ENCODE measurements at places on chromosomes 1 and 21.

DNA sequence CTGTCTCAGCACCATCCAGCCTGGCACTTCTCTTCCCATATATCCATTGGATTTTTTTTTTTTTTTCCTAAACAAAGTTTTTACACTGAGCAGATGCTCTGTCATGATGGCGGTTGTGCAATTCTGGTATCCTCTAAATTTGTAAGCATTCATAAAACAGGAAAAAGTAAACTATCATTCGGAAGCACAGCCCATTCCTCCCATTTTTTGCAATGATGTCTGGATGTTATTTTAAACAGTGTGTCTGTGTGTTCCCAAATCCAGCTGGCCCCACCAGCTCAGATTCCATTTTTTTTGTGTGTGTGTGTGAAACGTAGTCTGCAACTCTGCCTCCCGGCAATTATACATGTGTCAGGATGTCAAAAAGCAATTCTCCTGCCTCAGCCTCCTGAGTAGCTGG is 33.5 kb downstream of the PDPN start:
- H3K27me3 ChIP-seq, result peaks cover 23% of the 10 kb centered on the region
- H3K27ac ChIP-seq, result no peak overlapping the region
- no peaks in the 10 kb centered on the region for H3K4me1 ChIP-seq
- no peak overlapping the region for H3K4me3 ChIP-seq
- H3K36me3 ChIP-seq, result no peaks in the 10 kb centered on the region
- no peak for DNase-seq

GRCh38 chr1:68377098-68377497 is 72.7 kb downstream of the RPE65 start:
- H3K27me3 ChIP-seq, result no peaks in the 10 kb centered on the region
- H3K4me1 ChIP-seq, result no peaks in the 10 kb centered on the region
- no peak overlapping the region for H3K4me3 ChIP-seq
- DNase-seq, result no peak
- no peaks in the 10 kb centered on the region for H3K36me3 ChIP-seq

- peaks cover 13% of the 10 kb centered on the region for H3K27me3 ChIP-seq
- H3K4me1 ChIP-seq, result no peaks in the 10 kb centered on the region
- H3K36me3 ChIP-seq, result no peaks in the 10 kb centered on the region
These were observed 32.5 kb upstream of the VASH2 start for GRCh38 chr1:212917858-212918257.

DNA sequence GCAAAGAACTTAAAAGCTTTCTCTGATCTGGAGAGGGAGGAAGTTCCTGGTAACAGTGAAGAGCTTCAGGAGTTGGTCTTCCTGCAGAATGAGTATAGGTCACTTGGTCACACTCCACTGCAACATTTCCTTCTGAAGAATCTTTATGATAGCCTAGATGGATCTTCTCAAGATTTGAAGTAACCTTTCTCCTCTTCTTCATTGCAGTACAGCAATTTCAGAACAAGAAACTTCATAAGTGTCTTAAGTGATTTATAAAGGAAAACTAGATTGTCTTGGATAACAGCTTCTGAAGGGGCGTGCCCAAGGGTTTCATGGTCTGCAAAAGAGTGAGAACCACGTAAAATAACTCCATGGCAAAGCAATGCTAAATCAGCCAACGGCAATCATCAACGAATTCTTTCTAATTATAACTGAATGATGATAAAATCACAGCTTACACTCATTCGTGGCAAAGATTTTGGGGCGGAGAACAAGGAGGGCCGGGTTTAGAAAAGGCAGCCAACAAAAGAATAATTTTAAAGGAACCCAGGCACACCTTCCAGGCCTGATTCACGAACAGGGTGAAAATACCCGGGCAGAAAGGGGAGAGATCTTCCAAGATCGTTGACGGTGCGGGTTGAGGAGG is 53.9 kb upstream of the ASPM start:
- no peak for DNase-seq
- peaks cover 8% of the 10 kb centered on the region for H3K36me3 ChIP-seq
- peak overlapping the region; percentile 95 for H3K4me3 ChIP-seq
- peak overlapping the region; percentile 99 for H3K27ac ChIP-seq
- no peaks in the 10 kb centered on the region for H3K27me3 ChIP-seq

DNA sequence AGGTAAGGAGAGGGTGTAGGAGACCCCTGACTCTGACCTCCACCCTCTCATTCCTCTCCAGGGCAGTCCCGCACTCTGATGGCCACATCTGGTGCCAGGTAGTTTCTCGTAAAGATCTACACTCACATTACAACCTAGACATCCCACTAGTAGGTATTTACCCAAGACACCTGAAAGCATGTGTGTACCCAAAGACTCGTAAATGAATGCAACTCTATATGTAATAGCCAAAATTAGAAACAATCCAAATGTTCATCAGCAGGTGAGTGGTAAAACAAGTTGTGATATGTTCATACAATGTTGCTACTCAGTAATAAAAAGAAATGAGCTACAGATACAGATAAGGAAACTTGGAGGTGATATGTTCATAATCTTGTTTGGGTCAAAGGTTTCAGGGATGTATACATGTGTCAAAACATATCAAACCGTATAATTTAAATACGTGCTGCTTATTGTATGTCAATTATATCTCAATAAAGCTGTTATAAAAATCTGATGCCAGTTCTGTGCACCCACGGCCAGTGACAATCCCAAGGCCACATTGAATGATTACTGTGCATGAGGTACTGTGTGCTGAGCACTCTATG is 37.8 kb upstream of the SLC2A1 start:
- no peaks in the 10 kb centered on the region for H3K36me3 ChIP-seq
- H3K4me3 ChIP-seq, result no peak overlapping the region
- no peak for DNase-seq
- H3K27me3 ChIP-seq, result no peaks in the 10 kb centered on the region
- H3K4me1 ChIP-seq, result no peaks in the 10 kb centered on the region

DNA sequence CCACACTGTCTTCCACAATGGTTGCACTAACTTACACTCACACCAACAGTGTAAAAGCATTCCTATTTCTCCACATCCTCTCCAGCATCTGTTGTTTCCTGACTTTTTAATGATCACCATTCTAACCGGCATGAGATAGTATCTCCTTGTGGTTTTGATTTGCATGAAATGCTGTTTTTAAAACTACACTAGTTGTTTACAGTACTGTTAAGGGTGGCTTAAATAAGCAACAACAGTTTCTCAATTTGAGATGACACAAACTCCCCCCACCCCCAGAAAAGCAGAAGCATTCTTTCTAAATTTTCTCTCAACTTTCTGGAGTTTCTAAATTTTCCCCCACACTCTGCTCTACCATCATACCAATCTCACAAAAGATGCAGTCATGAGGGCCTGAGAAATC is 7.1 kb upstream of the SLAMF7 start:
- DNase-seq, result no peak
- peak overlapping the region; percentile 10 for H3K27ac ChIP-seq
- H3K27me3 ChIP-seq, result no peaks in the 10 kb centered on the region
- no peak overlapping the region for H3K4me3 ChIP-seq
- peaks cover 15% of the 10 kb centered on the region for H3K36me3 ChIP-seq
- peaks cover 33% of the 10 kb centered on the region for H3K4me1 ChIP-seq

DNA sequence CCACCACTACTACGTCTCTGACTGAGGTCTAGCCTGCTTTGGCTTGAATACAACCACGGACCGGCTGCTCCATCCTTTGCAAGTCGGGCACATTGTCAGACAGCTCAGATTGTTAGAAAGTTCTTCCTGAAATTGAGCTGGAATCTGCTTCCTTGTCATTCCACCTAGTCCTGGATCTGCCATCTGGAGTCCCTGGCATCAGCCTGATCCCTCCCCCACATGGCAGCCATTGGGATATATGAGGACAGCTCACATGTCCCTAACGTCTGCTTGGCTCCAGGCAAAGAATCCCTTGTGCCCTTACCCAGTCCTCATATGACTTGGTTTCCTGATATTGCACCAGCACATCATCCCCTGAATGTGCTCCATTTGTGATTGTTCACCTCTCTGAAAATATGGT is 56.3 kb upstream of the SYT6 start:
- H3K27me3 ChIP-seq, result peaks cover 41% of the 10 kb centered on the region
- no peak for DNase-seq
- H3K36me3 ChIP-seq, result no peaks in the 10 kb centered on the region
- H3K4me1 ChIP-seq, result no peaks in the 10 kb centered on the region

DNA sequence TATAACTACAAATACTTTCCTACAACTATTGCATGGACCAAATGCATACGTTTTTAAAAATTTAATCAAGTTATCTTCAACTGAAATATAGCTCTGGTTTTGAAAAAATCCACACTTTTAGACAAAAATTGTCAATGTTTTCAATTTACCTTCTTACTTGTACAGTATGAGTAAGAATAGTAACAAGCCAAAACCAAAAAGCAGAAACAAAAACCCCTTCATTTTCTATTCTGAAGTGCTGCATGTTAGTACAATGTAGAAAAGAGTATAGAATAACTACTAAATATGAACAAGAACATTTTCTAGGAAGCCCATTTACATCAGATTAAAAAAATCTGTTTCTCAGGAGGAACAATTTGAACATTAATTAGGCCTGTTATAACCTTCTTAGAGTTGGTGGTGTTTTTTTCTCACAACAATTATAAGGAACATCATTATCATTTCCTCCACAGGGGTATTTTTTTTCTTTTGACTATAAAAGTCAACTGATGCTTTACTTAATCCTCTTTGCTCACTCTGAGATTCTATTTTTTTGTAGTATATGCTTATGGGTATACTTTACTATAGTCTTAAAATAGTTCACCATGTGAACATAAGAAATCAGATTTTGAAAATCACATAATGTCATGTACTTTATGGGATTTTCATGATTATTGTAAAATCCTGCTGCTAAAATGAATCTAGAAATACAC is 475.4 kb downstream of the PTBP2 start:
- no peak overlapping the region for H3K4me3 ChIP-seq
- no peak overlapping the region for H3K27ac ChIP-seq
- H3K4me1 ChIP-seq, result no peaks in the 10 kb centered on the region
- DNase-seq, result no peak
- no peaks in the 10 kb centered on the region for H3K27me3 ChIP-seq
- H3K36me3 ChIP-seq, result no peaks in the 10 kb centered on the region

GRCh38 chr1:23927097-23927496 is 13.9 kb upstream of the CNR2 start:
- H3K27me3 ChIP-seq, result no peaks in the 10 kb centered on the region
- H3K4me1 ChIP-seq, result no peaks in the 10 kb centered on the region
- H3K27ac ChIP-seq, result no peak overlapping the region
- no peaks in the 10 kb centered on the region for H3K36me3 ChIP-seq
- no peak for DNase-seq

GRCh38 chr1:184212649-184213314 is 161.3 kb downstream of the TSEN15 start:
- H3K4me3 ChIP-seq, result no peak overlapping the region
- H3K27ac ChIP-seq, result no peak overlapping the region
- H3K4me1 ChIP-seq, result no peaks in the 10 kb centered on the region

- H3K36me3 ChIP-seq, result peaks cover 2% of the 10 kb centered on the region
- H3K27ac ChIP-seq, result no peak overlapping the region
These were observed 67.6 kb downstream of the TPR start for GRCh38 chr1:186307445-186307844.

DNA sequence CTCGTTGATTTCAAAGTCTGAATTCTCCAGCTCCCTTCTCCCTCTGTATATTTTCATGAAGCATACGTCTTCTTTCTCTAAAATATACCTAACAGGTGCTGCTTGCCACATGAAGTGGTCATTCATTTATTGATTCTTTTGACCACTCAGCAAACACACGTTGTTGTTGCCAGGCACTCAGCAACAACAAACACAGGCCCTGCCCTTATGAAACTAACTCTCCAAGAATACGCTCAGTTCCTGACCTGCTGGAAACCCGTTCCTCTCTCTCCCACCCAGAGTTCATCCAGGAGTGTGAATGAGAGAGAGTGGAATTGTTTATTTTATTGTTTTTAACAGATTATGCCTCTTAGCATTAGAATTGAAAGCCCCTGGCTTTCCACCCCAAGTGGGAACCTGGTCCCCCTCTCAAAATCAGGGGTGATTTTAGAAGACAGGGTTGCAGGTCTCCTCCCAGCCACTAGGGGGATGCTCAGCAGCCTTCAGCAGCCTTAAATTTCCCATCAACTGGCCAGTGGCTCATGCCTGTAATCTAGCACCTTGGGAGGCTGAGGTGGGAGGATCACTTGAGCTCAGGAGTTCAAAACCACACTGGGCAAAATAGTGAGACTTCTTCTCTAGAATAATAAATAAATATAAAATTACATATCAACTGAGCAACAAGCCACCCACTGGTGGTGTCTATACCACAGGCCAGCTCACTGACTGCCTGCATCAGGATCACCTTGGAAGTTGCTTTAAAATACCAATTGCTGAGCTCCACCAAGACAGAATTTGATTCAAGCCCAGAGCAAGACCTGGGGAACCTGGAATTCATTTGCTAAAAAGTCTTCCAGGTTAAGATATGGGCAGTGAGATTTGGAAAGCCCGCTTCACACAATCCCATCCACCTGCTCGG is 181.0 kb upstream of the KLHDC7A start:
- no peaks in the 10 kb centered on the region for H3K4me1 ChIP-seq
- H3K27ac ChIP-seq, result no peak overlapping the region
- H3K4me3 ChIP-seq, result no peak overlapping the region
- peak; percentile 10 for DNase-seq

GRCh38 chr1:39187275-39188046 is 17.0 kb upstream of the MACF1 start:
- no peaks in the 10 kb centered on the region for H3K27me3 ChIP-seq
- H3K27ac ChIP-seq, result peak overlapping the region; percentile 98
- no peaks in the 10 kb centered on the region for H3K36me3 ChIP-seq
- H3K4me3 ChIP-seq, result peak overlapping the region; percentile 75
- peaks cover 90% of the 10 kb centered on the region for H3K4me1 ChIP-seq

DNA sequence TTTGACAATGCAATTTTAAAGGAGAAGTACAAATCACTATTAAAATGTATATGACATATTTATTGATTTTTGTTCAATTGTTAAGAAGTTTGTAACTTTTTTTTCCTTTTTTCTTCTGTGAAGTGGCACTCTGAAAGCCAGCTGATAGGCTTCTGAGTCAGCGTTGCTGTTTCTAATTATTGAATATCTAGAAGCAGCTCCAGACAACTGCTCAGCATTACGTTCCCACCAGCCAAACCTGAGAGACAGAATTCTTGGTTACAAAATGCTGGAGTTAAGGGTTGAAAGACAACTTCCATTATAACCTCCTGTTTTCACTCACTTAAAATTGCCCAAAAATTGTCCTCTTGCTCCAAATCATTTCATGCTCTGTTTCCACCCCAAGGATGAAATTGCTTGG is 31.4 kb upstream of the LMX1A start:
- no peaks in the 10 kb centered on the region for H3K36me3 ChIP-seq
- H3K4me1 ChIP-seq, result peaks cover 16% of the 10 kb centered on the region
- no peak overlapping the region for H3K4me3 ChIP-seq
- H3K27me3 ChIP-seq, result peaks cover 73% of the 10 kb centered on the region
- H3K27ac ChIP-seq, result no peak overlapping the region
- DNase-seq, result no peak

DNA sequence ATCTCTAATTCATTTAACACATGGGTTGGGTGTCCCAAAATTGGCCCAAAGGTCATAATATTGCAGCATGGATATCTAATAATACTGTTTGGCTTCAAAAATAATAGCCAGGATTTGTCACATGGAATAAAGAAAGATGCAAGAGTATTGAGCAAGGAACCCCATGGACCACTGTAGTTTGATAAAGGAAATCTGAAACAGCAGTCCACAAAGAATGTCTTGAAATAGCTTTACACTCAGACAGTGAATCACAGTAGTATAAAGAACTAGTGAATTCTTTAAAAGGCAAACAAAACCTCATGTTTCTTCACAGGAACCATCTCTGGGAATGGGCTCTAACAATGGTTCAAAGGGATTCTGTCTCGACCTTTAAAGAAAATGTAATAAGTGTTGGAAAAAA is 576.1 kb upstream of the ZRANB2 start:
- no peak overlapping the region for H3K27ac ChIP-seq
- H3K36me3 ChIP-seq, result no peaks in the 10 kb centered on the region
- no peak overlapping the region for H3K4me3 ChIP-seq
- no peaks in the 10 kb centered on the region for H3K4me1 ChIP-seq
